ENCODE measurements at places on chromosomes 12 and 14. TPM values are rescaled to one million over a fixed set of nuclear protein-coding genes. Genes with fewer than 3 reads are reported as not detected.

DNA sequence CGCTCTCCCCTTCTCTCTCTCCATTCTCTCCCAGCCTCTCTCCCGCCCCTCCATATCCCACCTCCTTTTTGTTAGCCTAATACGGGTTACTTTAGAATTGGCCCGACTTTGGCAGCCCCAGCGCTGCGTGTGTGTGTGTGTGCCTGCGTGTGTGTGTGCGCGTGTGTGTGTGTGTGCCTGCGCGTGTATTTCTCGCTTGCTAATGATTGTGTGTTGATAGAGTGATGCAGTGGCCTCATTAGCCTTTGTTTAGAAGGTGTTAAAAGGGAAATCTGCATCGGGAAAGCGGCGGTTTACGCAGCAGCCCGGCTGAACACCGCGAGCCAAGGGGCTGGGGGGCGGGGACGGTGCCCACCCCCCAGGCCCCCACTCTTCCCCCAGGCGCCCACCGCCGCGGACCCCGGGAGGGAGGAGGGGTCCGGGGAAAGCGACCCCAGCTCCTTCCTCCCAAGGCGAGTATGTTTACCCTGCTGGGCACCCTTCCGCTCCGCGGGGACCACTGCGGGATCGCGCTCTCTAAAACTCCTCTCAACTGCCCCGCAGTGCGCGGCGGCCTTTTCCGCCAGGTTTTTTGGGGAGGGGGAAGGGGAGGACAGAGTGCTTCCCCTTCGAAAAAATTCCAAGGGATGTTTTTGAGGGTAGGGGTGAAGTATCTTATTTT is 6.8 kb upstream of the LHX5 start:
- peaks cover 7% of the 10 kb centered on the region for H3K4me1 ChIP-seq
- H3K27ac ChIP-seq, result no peak overlapping the region
- peaks cover 2% of the 10 kb centered on the region for H3K36me3 ChIP-seq
- peaks cover 74% of the 10 kb centered on the region for H3K27me3 ChIP-seq
- H3K4me3 ChIP-seq, result no peak overlapping the region

DNA sequence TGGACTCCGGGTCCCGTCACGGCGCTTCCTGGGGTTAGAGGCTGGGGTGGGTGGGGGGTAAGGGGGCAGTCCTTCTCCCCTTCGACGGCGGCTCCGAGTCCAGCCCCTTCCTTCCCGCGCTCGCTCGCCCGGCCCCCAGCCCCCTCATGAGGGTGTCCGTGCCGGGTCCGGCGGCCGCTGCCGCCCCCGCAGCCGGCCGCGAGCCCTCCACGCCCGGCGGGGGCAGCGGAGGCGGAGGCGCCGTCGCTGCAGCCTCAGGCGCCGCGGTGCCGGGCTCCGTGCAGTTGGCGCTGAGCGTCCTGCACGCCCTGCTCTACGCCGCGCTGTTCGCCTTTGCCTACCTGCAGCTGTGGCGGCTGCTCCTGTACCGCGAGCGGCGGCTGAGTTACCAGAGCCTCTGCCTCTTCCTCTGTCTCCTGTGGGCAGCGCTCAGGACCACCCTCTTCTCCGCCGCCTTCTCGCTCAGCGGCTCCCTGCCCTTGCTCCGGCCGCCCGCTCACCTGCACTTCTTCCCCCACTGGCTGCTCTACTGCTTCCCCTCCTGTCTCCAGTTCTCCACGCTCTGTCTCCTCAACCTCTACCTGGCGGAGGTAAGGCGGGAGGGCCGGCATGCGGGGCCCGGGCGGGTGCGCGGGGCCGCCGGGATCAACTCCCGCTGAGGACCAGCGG is 500 bp downstream of the GPR137C start:
- H3K36me3 ChIP-seq, result no peaks in the 10 kb centered on the region
- DNase-seq, result peak; percentile 65
- H3K27me3 ChIP-seq, result peaks cover 4% of the 10 kb centered on the region
- H3K27ac ChIP-seq, result no peak overlapping the region

- H3K4me1 ChIP-seq, result no peaks in the 10 kb centered on the region
- no peak overlapping the region for H3K27ac ChIP-seq
- H3K36me3 ChIP-seq, result no peaks in the 10 kb centered on the region
- H3K4me3 ChIP-seq, result no peak overlapping the region
- peak; percentile 78 for DNase-seq
- no peaks in the 10 kb centered on the region for H3K27me3 ChIP-seq
Measured at GRCh38 chr14:36941783-36942521, 230.5 kb downstream of the SLC25A21 start.

GALNT16 gene
- total RNA-seq, result not detected

FOXA1 gene
- total RNA-seq, result 0.07 TPM

GRCh38 chr12:132182711-132183365 is 38.6 kb downstream of the NOC4L start:
- peaks cover 36% of the 10 kb centered on the region for H3K4me1 ChIP-seq
- no peak overlapping the region for H3K4me3 ChIP-seq
- no peaks in the 10 kb centered on the region for H3K36me3 ChIP-seq
- peaks cover 1% of the 10 kb centered on the region for H3K27me3 ChIP-seq
- no peak overlapping the region for H3K27ac ChIP-seq

DNA sequence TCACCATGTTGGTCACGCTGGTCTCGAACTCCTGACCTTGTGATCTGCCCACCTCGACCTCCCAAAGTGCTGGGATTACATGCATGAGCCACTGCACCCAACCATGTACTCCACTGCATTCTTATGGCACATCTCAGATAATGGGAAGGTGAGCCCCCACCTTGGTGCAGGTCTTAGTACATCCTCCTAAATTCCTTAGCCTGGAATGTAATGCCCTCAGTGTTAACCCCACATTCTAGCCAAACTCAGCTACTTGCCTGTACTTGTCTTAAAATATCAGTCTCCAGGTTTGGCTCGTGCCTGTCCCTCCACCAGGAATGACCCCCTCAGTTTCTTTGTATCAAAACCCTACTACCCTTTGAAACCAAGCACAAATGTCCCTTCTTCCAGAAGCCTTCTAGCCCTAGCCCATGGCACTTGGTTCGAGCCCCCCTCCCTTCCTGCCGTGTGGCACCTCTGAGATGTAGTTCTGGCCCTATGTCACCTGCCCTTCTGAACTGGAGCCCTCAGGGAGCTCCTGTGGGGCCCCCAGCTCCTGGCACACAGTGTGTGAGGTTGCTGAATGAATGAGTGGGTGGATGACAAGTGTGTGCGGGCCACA is 8.4 kb downstream of the KCNH3 start:
- H3K27ac ChIP-seq, result no peak overlapping the region
- DNase-seq, result no peak
- H3K36me3 ChIP-seq, result no peaks in the 10 kb centered on the region
- H3K27me3 ChIP-seq, result peaks cover 12% of the 10 kb centered on the region
- no peak overlapping the region for H3K4me3 ChIP-seq

- H3K27me3 ChIP-seq, result no peaks in the 10 kb centered on the region
- no peaks in the 10 kb centered on the region for H3K36me3 ChIP-seq
- H3K27ac ChIP-seq, result no peak overlapping the region
- H3K4me3 ChIP-seq, result no peak overlapping the region
Measured at GRCh38 chr12:61546296-61546695, 713.9 kb upstream of the USP15 start.

All from activated CD4-positive, alpha-beta T cell treated with anti-CD3 and anti-CD28 coated beads for 36 hours (primary cell).